Stimulated activated CD4-positive, alpha-beta T cell treated with anti-CD3 and anti-CD28 coated beads, TNF-alpha, amount 100 ng/mL, for 1 hour (primary cell): ENCODE measurements at places on chromosomes 13 and 19.

GRCh38 chr13:99747403-99747710, 224.2 kb downstream of the ZIC5 start:
- DNase-seq = no peak

DNA sequence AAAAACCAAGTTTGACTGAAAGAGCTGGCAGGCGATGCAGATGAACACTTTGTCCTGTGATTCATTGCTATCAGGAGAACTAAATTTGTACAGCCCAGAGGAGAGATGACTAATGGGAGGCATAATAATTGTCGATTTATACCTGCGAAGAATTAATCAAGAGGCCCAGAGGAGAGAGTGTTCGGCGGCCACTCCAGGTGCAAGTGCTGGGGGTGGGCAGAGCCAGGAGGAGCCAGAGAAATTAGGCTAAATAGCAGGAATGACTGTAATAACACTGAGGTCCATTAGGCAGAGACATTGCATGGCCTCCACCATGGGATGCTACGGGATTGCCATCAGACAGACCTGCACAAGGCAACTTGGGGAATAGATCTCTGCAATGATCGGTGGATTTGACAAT, 107.7 kb upstream of the UQCRFS1 start:
- no peak for DNase-seq

GRCh38 chr13:31755803-31756212, 16.5 kb downstream of the RXFP2 start:
- no peak for DNase-seq

DNA sequence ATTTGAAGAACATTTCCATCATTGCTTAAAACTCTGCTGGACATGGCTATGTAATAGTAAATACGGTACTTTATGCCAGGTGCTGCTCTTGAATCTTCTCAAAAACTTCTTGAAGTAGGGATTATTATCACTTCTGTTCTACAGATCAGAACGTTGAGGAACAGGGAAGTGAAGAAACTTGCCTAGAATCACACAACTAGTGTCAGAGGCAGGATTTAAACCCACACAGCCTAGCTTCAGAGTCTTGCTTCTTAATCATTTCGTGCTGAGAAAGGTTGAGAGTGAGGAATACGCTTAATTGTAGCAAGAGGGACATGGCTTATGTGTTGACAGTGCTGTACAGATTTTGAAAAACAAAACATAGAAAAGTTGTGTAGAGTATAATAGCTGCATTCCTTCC, 13.5 kb downstream of the TM9SF2 start:
- no peak for DNase-seq

DNA sequence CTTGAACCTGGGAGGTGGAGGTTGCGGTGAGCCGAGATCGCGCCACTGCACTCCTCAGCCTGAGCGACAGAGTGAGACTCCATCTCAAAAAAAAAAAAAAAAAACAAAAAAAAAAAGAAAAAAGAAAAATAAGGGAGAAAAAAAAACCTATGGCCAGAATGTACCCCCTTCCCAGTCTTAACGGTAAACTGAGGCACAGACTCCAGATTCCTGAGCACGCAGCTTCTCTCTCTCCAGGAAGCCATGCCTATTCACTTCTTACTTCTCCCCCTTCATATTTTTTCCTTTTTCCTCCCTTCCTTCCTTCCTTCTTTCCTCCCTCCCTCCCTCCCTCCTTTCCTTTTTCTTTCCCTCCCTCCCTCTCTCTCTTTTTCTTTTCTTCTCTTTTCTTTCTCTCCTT, 5.4 kb downstream of the ADGRE2 start:
- DNase-seq = no peak

DNA sequence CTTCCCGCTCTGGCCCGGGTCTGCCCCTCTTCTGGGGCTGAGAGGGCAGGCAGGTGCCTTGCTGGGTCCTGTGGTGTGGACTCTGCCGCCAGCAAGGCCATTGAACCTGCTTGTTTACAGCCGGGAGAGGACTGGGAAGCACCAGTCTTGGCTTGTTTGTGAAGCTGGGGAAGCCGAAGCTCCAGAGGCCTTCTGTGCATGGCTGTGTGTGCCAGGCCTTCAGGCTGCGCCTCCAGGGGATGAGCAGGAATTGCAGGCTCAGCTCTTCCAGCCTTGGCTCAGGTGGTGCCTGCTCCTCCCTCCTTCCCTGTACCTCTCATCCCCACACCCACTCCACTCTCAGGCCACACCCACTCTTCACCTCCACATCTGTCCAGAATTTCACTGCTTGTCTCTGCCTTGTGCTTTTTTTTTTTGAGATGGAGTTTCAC, 17.5 kb downstream of the NDUFB7 start:
- no peak for DNase-seq
